ENCODE measurements at places on chromosomes 5 and 9.

- no peak for DNase-seq
These were observed 602.6 kb upstream of the ADAMTS16 start for GRCh38 chr5:4537489-4537888.

DNA sequence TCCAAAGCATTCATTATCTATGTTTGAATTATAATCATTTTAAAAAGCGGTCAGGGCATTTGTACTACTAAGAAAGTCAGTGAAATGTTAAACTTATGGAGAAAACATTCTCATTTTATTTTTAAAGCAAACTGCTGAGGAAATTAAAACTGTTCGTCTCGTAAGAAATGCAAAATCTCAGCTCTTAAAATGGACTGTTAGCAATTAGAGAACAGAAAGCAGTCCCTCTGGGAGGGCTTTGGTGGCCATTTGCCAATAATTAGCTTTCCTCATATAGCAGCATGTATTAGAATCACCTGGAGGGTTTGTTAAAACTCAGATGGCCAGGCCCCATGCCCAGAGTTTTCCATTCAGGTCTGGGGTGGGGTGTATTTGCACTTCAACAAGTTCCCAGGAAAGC is 120.7 kb upstream of the RASEF start:
- DNase-seq, result no peak

GRCh38 chr9:120965344-120966012 is 38.9 kb upstream of the TRAF1 start:
- DNase-seq, result peak; percentile 78

- DNase-seq, result no peak
These were observed 90.1 kb downstream of the COL5A1 start for GRCh38 chr9:134731497-134732391.

Data from femur (tissue), 1 donor.